ENCODE measurements at places on chromosomes 2 and 18. TPM values are rescaled to one million over a fixed set of nuclear protein-coding genes. Genes with fewer than 3 reads are reported as not detected.

RAB3GAP1 gene
- 28.0 TPM for total RNA-seq

UGT1A4 gene
- total RNA-seq = not detected

KCNK3 gene
- not detected for total RNA-seq

DSEL gene
- total RNA-seq = 8.1 TPM

DNA sequence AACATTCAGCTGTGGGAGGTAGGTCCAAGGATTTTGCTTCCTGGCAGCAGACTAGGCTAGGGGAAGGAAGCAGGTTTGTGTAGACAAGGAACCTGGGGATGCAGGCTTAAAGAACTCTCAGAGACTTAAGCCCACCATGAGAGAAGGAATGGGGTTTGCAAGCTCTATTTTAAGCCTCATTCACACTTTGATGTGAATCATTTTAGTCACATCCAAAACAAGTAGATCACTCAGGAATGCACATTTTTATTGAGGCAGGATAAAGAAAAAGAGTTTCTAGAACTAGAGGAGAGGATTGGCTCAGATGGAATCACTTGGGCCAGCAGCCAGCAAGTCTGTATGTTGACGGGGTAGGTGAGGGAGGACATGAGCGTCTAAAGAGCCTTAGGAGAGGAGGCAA, 3.3 kb upstream of the NAPG start:
- DNase-seq = no peak

DNA sequence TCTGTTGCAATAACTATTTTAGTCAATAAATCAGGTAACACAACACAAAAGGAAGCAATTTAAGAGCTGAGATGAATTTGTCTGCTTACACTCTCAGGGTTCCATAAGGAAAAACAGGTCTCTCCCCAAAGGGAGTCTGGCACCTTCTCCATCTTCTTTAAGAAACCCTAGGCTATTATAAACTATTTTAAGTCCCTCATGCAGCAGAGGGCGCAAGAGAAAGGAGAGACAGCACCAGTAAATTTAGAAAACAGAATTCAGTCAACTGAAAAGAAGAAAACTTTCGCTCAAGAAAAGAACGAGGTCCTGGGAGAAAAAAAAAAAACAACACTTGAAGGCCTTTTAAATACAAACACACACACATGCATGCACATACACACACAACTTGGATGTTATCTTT, 19.1 kb downstream of the SULT1C4 start:
- no peak for DNase-seq

DNA sequence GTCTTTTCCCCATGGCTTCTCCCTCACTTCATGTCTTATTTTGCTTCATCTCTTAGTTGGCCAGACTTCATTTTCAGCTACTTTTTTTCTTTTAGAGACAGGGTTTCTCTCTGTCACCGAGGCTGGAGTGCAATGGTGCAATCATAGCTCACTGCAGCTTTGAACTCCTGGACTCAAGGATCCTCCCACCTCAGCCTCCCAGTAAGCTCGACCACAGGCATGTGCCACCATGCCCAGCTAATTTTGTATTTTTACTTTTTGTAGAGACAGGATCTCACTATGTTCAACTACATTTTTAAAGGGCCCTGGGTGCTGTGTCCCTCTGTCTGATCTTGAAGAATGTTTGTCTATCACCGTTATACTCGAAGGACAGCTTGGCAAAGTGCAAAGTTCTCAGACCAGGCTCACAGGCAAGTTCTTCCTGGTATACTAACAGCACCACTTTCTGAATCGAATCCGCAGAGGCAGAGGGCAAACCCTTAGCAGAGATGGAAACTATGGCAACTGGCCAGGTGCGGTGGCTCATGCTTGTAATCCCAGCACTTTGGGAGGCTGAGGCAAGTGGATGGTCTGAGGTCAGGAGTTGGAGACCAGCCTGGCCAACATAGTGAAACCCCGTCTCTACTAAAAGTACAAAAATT, 60.9 kb downstream of the SOWAHC start:
- DNase-seq = no peak

GRCh38 chr2:206193671-206194357, 34.1 kb downstream of the EEF1B2 start:
- no peak for DNase-seq

GRCh38 chr18:55500316-55501086, 87.5 kb downstream of the TCF4 start:
- DNase-seq = no peak

DNA sequence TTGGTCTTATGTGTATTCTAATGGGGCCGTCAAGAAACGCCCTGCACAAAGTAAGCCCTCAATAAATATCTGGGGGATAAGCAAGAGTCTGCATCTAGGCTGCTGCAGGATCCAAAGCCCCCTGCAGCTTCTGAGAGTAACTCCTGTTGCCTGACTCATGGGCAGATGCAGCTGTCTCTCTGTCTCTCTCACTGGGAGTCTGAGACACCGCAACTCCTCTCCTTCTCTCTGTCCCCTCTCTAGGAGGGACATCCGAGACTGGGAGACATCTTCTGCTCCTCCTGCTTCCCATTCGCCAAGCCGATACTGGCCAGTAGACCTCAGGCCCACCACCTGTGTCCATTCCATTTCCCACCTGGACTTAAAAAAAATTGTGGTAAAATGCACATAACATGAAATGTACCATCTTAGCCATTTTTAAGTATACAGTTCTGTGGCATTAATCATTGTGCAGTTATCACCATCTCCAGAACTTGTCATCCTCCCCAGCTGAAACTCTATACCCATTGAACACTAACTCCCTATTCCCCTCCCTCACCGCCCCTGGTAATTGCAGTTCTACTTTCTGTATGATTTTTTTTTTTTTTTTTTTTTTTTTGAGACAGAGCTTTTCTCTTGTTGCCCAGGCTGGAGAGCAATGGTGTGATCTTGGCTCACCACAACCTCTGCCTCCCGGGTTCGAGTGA, 20.1 kb downstream of the DYSF start:
- no peak for DNase-seq

DNA sequence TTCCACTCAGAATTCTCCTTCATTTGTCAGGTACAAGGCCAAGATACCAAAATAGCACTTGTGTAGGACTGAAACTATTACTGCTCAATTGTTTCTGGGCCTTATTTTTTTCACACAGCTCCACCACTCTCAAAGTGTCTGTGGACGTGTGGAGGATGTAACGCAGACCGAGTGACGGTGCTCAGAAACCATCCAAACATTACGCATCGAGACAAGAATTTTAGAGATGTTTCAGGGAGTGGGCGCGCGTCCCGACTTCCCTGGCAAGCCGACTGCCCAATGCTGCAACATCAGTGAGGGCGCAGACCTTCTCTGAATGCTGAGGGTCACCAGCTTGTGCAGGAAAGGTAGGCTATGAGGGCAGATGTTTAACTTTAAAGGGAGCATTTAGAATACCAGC, 108.4 kb downstream of the GATA6 start:
- DNase-seq = no peak

DNA sequence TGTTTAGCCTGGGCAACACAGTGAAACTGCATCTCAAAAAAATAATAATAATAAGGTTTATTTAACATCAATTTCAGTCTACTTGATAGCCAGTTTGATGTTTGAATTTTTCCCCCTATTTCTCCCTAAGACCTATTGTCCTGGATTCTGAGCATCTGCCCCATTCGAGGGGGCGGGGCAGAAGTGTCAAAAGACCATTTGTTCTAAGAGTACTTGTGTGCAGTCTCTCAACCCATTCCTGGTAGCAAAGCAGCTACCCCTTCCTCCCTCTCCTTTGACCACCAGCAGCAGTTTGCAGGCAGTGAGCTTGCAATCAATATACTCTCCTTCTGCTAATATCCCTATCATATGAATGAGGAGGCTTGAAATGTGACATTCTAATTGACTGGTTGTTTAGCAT, 71.9 kb downstream of the VWC2L start:
- no peak for DNase-seq

Data from endothelial cell (in vitro differentiated cells).